ENCODE measurements at places on chromosomes 12 and 14.

DNA sequence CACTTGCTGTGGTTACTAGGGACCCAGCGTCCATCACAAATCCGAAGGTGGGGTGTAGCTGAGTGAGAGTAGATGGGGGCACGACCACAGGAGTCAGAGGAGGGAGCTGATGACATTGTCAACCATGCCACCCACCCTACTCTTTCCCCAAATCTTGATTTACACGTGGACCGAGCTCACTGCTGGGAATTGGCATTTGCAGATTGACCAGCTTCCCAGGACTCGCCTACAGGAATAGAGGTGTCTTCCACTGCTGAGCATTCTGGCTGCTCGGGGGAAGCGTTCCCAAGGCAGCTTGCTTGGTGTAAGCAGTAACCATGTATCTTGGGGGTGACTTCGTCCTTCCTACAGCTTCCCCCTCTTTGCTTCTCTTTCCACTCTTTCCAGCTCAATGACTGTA lies 353 bp upstream of the PTPRR start:
- no peak for DNase-seq

- DNase-seq: no peak
These were observed 4.3 kb upstream of the ABCD2 start for GRCh38 chr12:39623919-39624318.

DNA sequence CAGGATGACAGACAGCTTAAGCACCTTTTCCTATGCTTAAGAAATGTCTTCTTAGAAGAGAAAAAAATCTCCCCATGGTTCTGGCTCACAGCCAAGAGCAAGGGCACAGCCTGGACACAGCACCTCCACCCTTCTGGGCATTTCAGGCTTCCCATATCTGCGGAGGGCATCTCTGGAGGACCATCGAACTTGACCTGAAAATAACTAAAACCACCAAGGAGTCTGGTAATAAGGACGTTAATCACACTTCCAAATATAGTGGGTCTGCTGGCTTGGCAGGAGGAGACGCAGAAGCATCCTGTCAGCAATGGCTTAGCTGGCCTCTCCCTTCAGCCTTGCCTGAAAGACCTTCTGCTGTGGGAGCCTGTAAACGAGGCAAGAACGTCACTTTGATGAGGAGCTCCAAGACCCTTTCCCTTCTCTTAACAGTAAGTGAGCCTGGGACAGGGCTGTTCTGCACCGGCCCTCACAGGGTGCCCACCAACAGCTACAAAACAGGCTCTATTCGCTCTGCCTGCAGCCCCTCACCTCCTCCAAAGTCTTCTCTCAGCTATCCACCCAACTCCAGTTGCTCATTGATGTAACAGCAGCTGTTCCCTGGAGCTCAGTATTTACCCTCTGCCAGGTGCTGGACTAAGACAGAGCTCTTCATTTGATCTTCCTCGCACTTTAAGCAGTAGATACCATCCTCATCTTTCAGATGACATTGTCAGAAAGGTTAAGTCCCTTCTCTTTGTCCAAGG lies 13.2 kb downstream of the SETD3 start:
- DNase-seq: no peak

- no peak for DNase-seq
These were observed 333.6 kb downstream of the ADGRD1 start for GRCh38 chr12:131287015-131287937.

- DNase-seq: no peak
These were observed 1.0 kb downstream of the SLC6A12 start for GRCh38 chr12:212715-213526.

All from NCI-H774 (cell line).